Stimulated activated CD8-positive, alpha-beta memory T cell treated with anti-CD3 and anti-CD28 coated beads, Interleukin-15, amount 100 ng/mL, for 24 hours (primary cell): ENCODE measurements at places on chromosomes 16 and 17.
A peak's percentile ranks its signal among the peaks of the same experiment; 100 is the strongest.

DNA sequence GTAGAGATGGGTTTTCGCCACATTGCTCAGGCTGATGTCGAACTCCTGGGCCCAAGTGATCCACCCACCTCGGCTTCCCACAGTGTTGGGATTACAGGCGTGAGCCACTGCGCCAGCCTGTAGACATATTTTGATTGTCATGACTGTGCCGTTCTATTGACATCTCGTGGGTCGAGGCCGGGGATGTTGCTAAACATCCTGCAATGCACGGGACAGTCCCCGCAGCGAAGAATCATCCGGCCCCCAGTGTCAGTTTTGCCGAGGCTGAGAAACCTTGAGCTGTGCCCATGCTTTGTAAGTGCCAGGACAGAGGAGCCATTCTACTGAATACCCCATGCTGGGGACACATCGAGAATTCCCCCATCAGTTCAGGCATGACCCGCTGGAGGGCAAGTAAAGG is 69.1 kb upstream of the GSE1 start:
- no peak for DNase-seq

DNA sequence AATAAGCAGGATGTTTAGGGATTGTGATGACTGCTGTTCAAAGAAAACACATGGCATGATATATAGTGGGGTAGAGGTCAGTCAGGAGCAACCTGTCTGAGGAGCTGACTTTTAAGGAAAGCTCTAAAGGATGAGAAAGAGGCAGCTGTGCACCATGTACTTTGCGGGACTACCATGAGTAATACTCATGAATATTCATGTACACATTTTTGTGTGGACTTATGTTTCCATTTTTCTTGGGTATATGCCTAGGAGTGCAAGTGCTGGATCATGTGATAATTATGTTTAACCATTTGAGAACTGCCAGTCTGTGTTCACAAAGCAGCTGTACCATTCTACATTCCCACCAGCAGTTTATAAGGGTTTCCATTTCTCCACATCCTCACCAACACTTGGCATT is 35.8 kb downstream of the BEAN1 start:
- DNase-seq: no peak

- DNase-seq: no peak
Measured at GRCh38 chr17:56440419-56440818, 153.1 kb upstream of the NOG start.

- DNase-seq: peak; percentile 13
Measured at GRCh38 chr17:74212209-74212912, 1.0 kb upstream of the TTYH2 start.

GRCh38 chr17:74981318-74981978 is 6.0 kb upstream of the CDR2L start:
- no peak for DNase-seq

GRCh38 chr17:73280191-73280590 is 18.5 kb upstream of the CPSF4L start:
- no peak for DNase-seq

DNA sequence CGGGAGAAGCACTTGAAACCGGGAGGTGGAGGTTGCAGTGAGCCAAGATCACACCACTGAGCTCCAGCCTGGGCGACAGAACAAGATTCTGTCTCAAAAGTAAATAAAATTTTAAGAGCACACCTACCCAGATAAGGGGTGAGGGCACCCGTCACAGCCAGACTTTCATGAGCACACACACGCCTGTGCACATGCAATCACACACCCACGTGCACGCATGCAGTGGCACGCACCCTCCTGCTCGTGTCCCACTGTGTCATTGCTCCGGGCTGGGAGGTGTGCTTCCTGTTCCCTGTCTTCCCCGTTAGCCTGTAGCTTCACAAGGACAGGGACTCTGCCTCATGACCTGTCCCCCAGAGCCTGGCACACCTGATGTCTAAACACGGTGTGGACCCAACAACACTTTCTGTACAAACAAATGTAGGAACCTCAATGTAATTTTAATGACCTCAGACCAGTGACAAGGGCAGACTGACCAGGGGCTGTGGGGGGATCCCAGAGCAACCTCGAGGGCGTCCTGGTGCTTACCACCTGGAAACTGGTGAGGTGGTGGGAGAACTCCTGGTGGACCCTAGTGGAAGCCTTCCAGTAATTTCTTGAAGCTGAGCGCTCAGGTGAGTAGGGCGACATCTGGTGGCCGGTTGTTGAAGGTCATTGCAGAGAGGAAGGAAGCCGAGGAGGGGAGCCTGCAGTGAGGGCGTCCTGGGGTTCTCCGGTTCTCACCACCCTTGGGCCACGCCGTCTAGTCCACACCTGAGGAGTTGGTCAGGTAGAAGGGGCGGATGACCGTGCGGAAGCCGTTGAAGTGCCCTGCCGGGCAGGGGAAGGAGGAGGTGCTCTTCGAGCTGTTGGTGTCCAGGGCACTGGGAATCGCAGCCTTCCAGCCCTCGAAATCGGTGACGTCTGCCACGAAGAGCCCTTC is 8.6 kb downstream of the LGALS3BP start:
- peak; percentile 67 for DNase-seq

DNA sequence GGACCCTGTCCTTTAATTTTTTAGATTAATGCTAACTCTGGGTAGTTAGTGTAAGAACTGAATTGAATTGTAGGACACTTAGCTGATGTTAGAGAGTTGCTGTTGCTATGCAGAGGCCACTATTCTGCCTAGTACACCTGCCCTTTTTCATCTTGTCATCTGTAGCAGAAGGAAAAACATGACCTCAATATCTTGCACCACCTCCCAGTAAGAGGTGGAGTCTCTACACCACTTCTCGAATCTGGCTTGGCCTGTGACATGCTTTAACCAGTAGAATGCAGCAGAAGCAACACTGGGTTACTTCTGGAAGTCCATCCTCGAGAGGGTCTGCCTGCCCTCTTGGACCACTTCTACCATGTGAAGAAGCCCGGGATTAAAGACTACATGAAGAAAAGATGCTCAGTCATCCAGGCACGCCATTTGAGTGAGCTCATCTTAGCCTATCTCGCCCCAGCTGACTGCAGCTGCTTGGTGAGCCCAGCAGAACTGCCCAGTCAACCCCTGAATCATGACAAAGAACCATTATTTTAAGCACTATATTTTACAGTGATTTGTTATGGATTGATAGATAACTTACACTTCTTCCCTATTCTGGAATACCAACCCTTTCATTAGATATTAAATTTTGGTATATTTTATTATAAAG is 153.5 kb downstream of the MYO1D start:
- no peak for DNase-seq

DNA sequence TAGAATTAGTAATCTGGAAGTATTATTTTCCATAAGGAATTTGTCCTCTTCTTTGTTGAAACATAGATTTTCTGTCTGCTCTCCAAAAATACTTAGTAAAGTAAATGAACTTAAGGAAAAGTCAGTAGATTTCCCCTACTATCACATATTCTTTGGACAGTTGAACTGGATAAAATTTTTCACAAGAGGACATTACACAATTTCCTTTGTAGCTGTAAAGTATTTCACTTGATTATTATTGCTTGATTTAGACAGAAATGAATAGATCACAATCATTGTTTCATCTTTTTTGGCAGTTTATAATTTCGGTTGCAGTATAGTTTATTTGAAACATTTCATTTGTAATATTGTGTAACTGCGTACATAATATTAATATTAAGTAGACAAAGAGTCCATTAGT is 12.5 kb downstream of the CYB5B start:
- DNase-seq: no peak

DNA sequence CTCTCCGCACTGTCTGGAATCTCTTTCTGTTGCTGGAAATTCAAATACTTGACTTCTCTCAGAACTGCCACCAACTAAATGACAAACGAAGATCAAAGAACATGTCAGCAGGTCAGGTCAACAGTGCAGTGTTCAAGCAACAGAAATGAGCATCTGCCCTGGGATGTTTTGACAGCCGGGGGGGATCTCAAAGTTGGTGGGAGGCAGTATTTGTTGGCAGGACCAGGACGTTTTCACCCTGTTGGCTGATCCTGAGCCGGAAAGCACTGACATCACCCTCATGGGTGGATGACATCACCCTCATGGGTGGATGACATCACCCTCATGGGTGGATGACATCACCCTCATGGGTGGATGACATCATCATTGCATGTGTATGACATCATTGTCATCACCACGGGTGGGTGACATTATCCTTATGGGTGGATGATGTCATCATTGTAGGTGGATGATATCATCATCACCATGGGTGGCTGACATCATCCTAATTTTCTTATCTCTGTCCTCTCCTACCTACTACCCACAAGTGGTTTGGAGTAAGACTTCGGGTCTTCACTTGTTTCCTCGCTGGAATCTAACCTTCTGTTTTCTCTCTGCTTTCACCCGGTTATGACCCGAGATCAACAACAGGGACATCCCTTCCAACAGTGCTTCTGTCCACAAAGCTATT is 18.9 kb downstream of the DNAH17 start:
- no peak for DNase-seq

GRCh38 chr16:80300456-80300855 is 240.3 kb upstream of the DYNLRB2 start:
- no peak for DNase-seq

- DNase-seq: no peak
Measured at GRCh38 chr17:76414334-76415295, 30.2 kb downstream of the SPHK1 start.

DNA sequence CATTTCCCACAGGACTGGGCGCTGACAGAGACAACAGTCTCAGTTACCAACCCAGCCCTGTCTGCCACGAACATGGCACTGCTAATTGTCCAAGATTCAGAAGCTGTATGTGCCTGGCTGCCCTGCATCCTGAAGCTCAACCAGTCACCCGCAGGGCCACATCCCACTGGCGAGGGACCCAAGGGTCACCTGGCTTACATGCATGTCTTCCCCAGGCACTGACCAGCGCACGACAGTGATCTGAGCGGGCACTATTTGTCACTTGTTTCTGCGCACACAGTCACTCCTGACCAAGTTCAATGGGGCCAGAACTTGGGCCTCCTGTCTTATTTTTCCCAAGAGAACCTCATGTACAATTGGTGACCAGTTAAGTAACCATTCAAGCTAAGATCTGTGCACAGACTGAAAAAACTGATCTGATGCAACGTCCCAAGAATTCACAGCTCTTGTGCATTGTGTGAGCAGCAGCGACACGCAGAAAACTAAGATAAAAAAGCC is 13.1 kb downstream of the USP7 start:
- no peak for DNase-seq

DNA sequence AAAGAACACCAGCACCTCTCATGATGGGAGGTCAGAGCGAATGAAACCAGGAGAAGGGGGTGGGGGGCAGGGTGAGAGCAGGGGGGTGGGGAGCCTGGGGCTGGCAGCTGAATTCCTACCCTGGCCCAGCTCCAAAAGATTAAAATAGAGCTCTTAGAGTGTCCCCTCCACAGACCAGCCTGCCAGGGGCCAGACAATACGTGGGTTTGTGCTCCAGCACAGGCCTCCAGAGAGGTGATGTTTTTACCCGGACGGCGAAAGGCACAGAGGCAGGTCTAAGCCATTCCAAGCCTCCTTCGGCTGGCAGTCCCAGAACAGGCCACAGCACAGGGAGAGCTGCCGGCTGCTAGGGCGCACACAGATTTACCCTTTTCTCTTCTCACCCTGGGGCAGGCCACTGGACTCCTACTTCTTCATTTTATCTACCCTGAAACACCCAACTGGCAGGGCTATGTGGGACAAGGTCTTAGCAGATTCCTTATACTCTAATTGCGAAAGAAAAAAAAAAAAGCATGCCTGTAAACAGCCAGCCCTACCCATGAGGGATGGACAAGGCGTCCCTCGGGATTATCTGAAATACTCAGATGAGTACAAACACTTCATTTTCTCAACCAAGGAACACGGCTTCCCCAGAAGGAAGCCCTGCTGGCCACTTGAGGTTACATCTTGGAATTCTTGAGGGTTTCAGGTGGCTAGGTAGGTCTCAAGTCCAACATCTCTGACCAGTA is 71.9 kb upstream of the NOG start:
- DNase-seq: no peak

DNA sequence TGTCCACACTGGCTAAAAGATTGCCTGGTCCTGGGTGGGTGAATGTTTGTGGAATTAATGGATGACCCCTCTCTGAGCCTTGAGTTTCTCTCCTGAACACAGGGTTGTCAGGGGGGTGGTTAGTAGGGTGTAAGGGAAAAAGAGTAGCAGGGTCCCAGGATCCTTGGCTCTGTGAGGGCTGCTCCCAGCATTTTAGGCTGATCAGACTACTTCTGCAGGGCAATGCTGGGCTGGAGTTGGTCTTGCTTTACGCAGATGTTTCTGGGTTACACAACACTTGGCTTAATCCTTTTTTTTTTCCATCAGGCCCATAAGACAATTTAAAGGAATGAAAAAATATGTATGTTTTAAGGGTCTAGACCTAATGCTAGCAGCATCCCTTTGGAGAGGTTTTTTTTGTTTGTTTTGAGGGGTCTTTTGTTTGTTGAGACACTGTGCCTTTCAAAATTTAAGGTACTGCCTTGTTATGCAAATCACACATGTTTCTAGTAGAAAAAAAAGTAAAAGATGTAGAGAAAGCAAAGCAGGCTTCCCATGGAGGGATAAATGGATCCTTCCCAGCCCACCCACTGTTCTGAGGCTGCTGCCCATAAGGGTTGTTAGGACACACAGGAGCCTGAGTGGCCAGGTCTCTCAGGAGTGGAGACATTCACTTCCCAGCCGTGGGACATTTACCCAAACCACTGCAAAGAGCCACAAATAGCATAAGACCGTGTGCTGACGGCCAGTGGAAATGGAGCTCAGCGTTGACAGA is 225.6 kb upstream of the HSBP1 start:
- DNase-seq: no peak

GRCh38 chr16:87592018-87592712 is 10.1 kb upstream of the JPH3 start:
- DNase-seq: no peak

- DNase-seq: no peak
Measured at GRCh38 chr17:76493505-76494167, 7.6 kb downstream of the RHBDF2 start.

- no peak for DNase-seq
Measured at GRCh38 chr17:17151055-17151454, 55.1 kb downstream of the PLD6 start.

DNA sequence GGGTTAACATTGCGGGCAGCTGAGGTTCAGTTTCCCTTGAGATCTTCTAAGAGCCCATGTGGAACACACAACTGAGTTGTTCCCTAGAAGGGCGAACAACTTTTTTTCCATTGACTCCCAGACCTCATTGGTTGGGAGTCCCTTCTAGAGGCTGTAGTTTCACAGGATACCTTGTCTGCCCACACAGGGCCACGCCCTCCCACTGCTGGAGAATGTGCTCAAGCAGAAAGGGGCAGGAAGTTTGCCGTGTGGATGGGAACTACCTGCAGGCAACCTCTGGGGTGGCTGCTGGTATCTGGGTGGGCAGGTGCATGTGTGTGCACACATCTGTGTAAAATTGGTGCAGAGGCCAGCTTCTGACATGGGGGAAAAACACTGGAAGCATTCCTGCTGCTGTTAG is 178.8 kb upstream of the PSMD7 start:
- no peak for DNase-seq

DNA sequence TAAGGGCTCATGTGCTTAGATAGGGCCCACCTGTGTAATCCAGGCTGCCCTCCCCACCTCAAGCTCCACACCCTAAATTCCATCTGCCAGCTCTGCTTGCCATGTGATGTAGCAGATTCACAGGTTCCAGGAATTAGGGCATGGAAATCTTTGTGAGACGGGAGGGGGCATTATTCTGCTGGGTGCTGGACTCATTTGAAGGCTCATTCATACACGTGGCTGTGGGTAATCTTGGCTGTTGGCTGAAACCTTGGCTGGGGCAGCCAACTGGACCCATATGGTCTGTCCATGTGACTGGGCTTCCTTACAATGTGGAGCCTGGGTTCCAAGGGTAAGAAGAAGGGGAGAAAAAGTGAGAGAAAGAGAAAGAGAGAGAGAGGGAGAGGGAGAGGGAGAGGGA is 115.1 kb downstream of the CYLD start:
- DNase-seq: no peak

- DNase-seq: peak; percentile 28
Measured at GRCh38 chr17:43694081-43694870, 32.6 kb upstream of the MEOX1 start.
